ENCODE measurements at places on chromosomes 7 and 10. TPM values are rescaled to one million over a fixed set of nuclear protein-coding genes. Genes with fewer than 3 reads are reported as not detected.

GLCCI1 gene
- total RNA-seq, result 4.1 TPM

SPOCK2 gene
- not detected for total RNA-seq

ZNF853 gene
- total RNA-seq, result 3.3 TPM

PTN gene
- total RNA-seq, result 61.7 TPM

CALHM1 gene
- not detected for total RNA-seq

DNA sequence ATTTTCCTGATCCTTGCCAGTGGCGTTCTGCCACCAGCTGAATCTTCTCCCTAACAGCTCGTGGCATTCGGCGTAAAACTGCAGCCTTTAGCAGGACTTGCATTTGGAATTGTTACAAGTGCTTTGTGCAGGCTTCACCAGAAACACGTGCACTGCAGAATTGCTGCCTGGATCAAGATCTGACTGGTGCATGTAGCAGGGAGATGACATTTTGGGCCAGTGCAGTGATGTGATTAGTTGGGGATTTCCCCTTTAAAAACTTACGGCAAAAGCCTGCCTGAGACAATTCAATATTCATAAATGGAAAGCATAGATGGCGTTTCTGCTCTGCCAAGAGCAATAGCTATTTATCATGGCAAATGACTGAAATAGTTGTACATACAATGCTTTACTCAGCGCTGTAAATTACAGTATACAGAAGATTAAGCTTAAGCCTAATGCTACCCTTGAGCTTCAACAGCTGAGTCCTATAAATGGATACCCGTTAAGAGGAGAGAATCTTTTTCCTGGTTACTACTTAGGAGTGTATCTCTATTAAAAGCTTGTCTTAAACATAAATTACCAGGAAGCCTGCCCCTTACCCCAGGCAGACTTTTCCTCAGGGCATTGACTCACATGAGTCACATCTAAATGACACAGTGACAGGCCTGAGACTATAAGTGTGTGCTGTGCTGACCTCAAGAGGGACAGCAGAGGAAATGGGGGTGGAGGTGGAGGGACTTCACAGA is 106.3 kb downstream of the ATXN7L1 start:
- H3K36me3 ChIP-seq, result no peaks in the 10 kb centered on the region
- peak overlapping the region; percentile 71 for H3K27ac ChIP-seq
- DNase-seq, result peak; percentile 51
- peaks cover 27% of the 10 kb centered on the region for H3K4me1 ChIP-seq

- H3K27ac ChIP-seq, result peak overlapping the region; percentile 5
- H3K4me1 ChIP-seq, result peaks cover 2% of the 10 kb centered on the region
- peak overlapping the region; percentile 60 for H3K4me3 ChIP-seq
- DNase-seq, result no peak
Measured at GRCh38 chr10:75403939-75404814, 2.6 kb upstream of the ZNF503 start.

DNA sequence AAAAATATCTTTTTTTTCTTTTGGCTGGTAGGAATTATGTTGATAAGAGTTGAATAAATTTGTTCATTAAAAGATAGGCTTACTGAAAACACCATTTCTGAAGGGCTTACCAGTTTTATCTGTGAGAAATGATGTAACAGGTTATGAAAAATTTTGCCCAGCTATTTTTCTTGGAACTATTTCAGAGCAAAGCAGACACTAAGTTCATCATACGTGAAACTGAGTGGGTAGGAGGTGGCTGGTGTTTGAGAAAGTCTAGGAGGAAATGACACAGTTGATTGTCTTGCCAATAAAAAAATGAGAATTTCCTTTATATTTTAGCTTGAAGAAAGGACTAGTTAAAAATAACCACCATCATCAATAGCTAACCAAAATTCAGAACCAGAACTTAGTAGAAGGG is 6.2 kb upstream of the MRC1 start:
- peaks cover 4% of the 10 kb centered on the region for H3K27me3 ChIP-seq
- peak; percentile 8 for DNase-seq
- no peaks in the 10 kb centered on the region for H3K36me3 ChIP-seq
- H3K27ac ChIP-seq, result no peak overlapping the region

GRCh38 chr7:90607196-90607595 is 11.1 kb downstream of the CDK14 start:
- no peak overlapping the region for H3K27ac ChIP-seq
- DNase-seq, result no peak
- no peak overlapping the region for H3K4me3 ChIP-seq
- no peaks in the 10 kb centered on the region for H3K36me3 ChIP-seq
- H3K27me3 ChIP-seq, result no peaks in the 10 kb centered on the region
- H3K4me1 ChIP-seq, result peaks cover 2% of the 10 kb centered on the region

GRCh38 chr10:119348106-119348505 is 140.7 kb downstream of the GRK5 start:
- no peak overlapping the region for H3K27ac ChIP-seq
- peaks cover 52% of the 10 kb centered on the region for H3K36me3 ChIP-seq
- no peak overlapping the region for H3K4me3 ChIP-seq
- no peak for DNase-seq
- H3K4me1 ChIP-seq, result peaks cover 28% of the 10 kb centered on the region

Measured in IMR-90 (cell line).